D721Med (cell line): ENCODE measurements at places on chromosomes 1 and 21.

DNA sequence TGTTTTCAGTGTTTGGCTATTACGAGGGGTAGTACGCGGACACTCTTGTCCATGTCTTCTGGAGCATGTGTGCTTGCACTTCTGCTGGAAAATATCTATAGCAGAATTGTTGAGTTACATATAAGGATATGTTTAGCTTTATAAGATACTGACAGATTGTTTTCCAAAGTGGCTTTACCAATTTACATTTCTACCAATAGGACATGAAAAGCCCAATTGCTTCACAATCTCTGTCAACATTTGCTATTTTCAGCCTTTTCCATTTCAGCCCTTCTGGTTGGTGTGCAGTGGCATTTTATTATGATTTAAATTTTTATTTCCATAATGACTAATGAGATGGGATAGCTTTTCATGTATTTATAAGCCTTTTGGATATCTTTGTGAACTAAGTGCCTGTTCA lies 6.3 kb upstream of the ANGPTL7 start:
- no peak for DNase-seq

DNA sequence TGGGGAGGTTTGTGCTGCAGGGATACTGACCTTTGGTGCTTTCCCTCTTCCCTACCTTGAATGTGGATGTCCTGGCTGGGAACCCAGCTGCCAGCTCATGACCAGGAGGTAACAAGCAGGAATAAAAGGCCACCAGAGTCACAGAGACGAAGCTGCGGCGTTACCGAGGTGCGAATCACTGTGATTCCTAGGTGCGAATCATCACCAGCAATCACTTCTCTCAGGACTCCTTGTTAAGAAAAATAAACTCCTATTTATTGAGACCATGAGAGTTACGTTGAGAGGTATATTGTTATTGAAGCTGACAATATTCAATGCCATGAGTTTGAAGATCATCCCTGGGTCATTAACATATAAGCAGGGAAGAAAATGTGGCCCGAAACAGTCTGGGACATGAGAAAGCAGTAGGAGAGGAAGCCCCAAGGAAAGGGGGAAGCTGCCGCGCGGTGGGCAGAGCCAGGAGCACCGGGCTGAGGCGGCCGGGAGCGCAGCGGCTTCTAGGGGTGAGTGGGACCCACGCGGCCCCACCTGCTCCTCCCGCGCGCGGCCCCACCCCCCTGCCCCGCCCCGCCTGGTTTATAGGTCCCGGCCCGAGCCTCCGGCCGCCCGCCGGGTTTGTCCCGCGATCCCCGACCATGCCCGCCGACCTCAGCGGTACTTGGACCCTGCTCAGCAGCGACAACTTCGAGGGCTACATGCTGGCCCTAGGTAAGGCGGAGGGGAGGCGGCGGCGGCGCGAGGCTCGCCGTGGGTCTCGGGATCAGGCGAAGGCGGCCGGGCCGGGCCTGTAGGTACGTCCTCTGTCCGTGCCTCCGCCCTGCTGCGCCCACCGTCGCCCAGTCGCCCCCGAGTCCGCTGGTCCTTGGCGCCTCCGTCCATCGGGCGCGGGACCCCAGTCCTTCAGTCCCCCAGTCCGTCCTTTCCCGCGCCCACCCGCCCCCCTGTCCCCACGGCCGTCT lies at the start of gene RBP7:
TSS of gene RBP7 (plus strand) at position 605 of the 959 bp plus-strand sequence. CDS start at position 636, 31 bp downstream.
- no peak for DNase-seq

- no peak for DNase-seq
These were observed 59.8 kb upstream of the MUTYH start for GRCh38 chr1:45400049-45400448.

DNA sequence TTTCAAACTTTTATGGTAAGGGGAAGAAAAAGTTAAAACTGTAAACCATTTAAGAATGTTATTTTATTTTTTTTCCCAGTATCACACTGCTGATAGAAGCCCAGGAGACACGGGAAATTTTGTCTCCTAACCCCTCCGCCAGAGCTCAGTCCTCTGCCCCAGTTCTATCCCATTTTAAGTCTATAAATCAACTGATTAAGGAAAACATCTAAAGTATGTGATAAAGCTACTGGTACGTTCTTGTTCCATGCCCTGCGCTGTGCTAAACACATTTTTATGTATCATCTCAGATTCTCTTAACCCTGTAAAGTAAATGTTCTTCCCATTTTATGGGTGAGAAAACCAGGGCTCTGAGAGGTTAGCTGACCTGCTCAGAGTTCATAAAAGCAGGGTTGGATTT lies 34.7 kb downstream of the NIPAL3 start:
- no peak for DNase-seq

DNA sequence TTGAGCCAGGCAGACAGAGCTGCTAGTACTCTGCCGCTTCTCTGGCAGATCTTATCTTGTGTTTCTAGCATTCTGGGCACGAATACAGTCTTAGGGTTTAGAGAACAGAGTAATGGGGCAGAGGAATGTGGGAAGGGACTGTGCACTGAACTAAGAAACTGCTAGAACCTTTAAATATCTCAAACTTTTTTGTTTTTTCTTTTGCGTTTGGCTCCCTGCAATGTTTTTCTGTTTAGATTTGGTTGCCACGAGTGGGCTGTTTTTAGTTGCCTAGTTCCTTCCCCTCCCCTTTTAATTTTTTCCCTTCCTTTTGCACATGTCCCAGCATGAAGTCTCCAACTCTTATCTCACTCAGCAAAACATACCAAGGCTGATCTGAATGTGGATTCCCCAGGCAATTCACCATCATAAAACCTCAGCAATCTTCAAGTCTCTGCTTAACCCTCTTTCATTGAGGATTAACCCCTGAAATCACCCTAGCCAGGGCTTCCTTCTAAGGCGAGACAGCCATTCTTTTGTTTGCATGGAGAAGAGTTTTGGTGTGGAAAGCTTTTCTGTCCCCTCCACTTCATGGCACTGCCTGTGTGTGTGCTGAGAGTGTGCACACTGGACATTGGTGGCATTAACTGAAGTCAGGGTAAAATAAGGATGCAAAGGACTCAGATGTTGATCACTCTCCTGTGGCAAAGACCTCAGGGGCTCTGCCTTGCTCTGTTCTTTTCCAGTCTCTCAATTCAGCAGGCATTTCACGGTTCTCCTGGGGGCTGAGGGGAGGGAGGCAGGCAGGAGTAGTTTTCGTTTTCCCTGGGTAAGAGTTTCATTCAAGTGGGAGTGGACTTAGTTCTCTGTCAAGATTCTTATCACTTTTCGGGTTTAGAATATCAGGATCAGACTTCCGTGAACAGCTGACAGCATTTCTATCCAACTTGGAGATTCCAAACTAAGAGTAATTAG lies 2.8 kb upstream of the ATF3 start:
- no peak for DNase-seq

- DNase-seq = no peak
These were observed 16.7 kb upstream of the LYST start for GRCh38 chr1:235883261-235883927.

GRCh38 chr21:29418813-29419212 lies 120.1 kb downstream of the BACH1 start:
- no peak for DNase-seq
